Fibroblast of skin of left biceps (primary cell): ENCODE measurements at places on chromosomes 4 and X.

DNA sequence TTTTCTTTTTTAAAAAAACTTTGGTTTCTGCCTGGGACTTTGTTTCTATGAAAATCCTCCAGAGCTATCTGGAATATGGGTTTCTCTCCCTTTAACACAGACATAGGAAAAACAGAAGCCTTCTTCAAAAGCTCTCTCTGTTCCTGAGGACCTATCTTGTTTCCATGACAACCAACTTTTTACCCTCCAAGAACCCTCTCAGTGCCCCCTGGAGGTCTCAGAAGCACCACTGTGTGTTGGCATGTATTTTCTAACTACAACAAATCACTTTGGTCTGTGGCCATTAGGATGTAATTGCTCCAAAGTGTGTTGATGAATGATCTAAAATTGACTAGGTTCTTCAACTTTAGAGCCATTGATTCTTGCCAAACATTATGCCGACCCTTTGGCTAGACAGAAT, 1331.6 kb downstream of the ADGRL3 start:
- DNase-seq: no peak

DNA sequence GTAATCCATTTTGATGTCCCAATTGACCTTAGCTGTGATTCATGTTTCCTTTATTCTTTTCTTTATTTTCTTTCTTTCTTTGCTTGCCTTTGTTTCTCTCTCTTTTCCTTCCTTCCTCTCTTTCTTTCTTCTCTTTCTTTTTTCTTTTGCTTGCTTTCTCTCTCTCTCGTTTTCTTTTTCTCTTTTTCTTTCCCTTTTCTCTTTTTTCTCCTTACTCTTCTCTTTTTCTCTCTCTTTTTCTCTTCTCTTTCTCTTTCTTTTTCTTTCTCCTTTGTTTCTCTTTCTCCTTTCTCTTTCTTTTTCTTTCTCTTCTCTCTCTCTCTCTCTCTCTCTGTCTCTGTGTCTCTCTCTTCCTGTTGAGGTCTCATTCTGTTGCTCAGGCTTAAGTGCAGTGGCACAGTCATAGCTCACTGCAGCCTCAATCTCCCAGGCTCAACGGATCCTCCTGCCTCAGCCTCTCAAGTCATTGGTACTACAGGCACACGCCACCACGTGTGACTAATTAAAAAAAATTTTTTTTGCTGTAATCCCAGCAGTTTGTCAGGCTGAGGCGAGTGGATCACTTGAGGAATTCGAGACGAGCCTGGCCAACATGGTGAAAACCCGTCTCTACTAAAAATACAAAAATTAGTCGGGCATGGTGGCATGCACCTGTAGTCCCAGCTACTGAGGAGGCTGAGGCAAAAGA, 8.0 kb upstream of the DHRSX start:
- no peak for DNase-seq

DNA sequence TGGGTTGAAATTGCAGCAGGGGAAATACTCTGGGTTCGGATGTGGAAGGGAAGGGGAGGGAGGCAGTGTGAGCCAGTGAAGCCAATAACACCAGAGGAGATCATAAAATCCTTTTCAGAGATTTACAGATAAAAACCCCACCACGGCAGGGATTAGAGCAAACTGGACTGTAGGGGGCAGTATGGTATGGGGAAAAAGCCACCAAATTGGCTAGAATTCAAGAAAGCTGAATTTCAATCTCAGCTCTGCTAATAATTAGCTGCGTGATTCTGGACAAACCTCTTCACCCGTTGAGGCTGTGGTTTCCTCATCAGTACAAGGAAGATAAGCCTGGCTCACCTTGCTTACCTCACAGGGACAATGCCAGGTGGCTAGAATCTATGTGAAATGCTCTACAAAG, 108.1 kb downstream of the ATG4A start:
- no peak for DNase-seq

GRCh38 chr4:3026540-3026939, 47.8 kb downstream of the HTT-AS start:
- DNase-seq: no peak

GRCh38 chr4:85740431-85740861, 265.5 kb downstream of the ARHGAP24 start:
- DNase-seq: no peak

- no peak for DNase-seq
These were observed 705.5 kb downstream of the ARAP2 start for GRCh38 chr4:35538807-35539206.

DNA sequence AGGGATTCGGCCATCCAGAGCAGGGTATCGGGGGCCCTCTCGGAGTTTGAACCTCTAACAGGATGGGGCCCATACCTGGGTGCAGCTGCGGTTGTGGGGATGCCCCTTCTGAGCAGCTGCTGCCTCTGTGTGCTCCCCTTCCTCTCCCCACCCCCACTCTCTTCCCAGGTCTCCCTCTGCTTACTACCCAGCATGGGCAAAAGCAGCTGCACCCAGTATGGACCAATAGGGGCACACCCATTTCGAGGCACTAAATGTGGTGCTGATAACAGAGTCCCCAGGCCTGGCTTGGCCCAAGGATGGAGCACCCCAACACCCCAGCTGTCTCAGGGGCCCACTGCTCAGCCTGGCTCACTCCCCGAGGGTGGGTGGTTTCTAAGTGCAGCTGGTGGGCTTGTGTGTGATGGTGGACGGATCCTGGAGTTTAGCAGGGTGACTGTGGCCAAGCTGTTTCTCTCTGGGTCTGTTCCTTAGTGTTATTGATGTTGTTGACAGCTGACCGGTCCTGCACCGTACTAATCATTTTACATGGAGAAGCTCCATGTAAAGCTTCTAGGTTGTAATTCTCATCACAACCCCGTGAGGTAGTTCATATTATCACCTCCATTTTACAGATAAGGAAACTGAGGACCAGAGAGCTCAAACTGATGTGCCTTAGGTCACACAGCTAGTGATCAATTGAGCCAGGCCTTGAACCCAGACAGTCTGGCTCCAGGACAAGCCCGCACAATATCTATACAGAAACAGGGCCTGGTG, 13.1 kb upstream of the KIAA0232 start:
- DNase-seq: no peak

DNA sequence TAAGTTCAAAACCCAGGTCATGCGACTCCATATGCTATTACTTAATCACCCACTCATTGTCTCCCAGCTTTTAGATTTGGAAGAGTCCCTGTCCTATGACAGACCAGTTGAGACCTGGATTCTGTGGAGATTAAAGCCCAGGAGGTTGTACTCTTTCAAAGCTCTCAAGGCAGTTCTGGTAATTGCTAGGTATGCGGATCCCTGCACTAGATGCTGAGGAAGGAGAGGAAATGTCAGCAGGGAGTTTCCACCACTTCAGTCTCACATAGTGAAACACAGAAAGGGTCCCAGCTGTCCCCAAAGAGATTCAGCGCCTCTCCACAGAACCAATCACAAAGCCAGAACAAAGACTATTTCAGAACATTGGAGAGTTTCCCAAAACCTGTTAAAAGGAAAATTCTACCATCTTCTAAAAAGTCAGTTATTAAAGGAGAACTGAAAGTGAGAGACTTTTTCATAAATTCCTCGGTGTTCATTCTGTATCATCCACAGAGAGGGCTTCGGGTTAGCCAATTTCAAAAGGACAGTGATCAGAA, 53.4 kb downstream of the IRF2 start:
- DNase-seq: no peak

DNA sequence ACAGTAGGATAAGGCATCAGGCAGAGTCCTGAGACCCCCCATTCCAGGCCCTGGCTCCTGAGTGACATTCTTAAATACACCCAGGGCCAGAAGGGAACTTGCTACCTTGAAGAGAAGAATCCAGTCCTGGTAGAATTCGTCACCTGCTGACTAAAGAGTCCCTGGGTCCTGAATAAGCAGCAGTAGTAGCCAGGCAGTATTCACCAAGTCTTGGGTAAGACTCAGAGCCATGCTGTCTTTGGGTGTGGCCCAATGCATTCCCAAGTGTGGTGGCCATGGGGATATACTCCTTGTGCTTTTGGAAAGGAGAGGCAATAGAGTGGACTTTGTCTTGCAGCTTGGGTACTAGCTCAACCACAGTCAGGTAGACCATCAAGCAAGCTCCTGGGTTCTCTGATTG, 359.1 kb downstream of the DMD start:
- no peak for DNase-seq
